Lower lobe of right lung (tissue), 2 donors: ENCODE measurements at places on chromosomes 12 and 14.

DNA sequence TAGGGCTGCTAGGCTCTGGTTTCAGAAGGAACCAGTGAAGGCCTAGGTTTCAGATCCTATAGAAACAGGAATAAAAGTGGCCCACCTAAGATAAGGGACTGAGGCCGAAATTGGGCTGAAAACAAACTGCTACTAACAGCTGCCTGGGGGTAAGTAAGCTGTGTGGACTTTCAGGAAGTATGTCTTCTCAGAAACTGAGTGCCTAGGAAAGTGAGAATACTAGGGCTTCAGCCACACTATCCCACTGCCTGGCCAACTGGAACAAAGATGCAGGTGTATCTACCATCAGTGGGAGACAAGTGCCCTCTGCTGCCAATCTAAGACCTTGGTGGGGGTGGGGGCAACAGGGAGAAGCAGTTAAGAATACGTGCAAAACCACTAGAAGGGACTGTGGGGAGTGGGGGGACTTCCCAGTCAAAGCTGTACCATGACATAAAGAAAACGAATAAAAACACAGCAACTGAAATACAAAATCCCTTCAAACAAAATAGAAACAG, 82.5 kb downstream of the MED13L start:
- no peak for DNase-seq

GRCh38 chr12:75750716-75751306, 239.4 kb upstream of the KRR1 start:
- no peak for DNase-seq

DNA sequence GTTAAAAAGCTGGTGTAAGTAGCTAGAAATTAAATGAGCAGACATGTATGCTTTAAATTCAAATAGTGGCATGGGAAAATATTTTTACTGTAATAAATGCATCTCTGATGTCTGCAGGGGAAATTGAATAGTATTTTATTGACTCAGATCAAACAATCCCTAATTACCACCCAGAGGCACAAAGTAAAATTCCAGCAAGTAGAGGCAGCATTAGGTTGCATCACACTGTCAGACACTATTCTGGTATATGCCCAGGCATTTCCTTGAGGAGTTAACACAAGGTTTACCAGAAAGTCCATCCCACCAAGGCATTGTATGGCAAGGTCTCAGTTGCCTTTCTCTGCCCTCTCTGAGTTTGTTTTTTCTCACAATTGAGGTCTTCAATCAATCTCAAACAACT, 201.6 kb upstream of the KITLG start:
- no peak for DNase-seq

GRCh38 chr14:90409209-90409730, 12.4 kb downstream of the CALM1 start:
- no peak for DNase-seq

GRCh38 chr14:38578278-38578681, 322.4 kb upstream of the CLEC14A start:
- DNase-seq, result no peak

- DNase-seq, result no peak
Measured at GRCh38 chr14:57346741-57347140, 43.6 kb upstream of the NAA30 start.

GRCh38 chr14:37061697-37062096, 110.7 kb downstream of the SLC25A21 start:
- no peak for DNase-seq

- DNase-seq, result peak; percentile 77
Measured at GRCh38 chr12:546920-547845, 87.4 kb downstream of the B4GALNT3 start.

- no peak for DNase-seq
Measured at GRCh38 chr14:77610553-77610952, 5.9 kb downstream of the SPTLC2 start.

DNA sequence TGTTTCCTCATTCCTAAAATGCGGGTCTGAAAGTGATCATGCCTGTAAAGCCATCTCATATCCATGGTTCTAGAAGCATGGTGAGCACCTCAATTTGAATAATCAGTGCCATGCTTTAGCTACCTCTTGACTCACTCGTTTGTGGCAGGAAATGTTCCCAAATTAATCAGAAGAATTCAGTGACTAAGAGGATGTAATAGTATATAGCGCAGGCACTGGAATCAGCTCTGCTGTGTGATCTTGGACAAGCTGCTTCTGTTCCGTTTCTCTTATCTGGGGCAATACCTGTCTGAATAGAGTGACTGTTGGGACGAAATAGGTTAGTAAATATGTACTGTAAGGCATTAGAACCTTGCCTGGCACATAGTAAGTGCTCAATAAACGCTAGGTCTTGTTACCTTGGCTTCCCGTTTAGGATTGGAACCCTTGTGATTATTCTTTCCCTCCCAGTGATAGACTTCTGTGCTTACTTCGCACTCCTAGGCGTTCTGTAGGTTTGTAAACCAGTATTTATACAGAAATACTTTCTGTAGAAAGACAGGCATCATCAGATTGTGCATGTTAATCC, 820 bp upstream of the SMAGP start:
- DNase-seq, result no peak

DNA sequence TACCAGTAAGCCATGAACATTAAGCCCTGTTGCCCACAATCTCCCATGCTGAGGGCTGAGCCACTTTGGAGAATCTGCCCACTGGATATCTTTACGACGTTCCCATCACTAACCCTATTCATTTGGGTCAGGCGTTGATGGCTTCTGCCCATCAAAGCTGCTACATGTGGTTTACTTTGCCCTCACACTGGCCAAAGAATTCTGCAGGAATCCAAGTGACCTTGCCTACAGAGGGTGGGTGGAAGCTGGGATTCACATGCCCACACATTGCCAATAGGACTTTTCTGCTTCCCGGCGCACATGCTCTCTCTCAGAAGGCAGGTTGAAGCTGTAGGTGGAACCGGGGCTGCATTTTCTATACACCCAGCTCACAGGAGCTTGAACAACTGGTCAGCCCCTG, 28.3 kb downstream of the OAS2 start:
- no peak for DNase-seq

DNA sequence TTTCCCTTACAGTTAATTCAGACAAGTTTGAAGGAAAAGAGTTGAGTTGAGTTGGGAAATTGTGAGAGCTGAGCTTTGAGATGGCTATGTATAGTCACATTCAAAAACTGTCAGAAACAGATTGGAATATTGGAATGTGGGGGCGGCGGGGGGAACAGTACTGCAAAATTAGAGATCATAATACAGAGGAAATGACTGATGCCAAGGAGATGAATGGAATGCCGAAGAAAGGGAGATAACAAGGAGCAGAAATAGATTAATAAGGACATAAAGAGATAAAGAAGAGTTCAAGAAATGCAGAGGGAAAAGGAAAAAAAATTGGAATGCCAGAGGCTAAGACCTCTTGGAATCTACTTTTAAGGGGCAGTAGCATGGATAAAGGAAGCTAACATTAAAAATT, 3.2 kb upstream of the OR4K5 start:
- no peak for DNase-seq

GRCh38 chr12:131473741-131474709, 236.9 kb upstream of the SFSWAP start:
- DNase-seq, result no peak

DNA sequence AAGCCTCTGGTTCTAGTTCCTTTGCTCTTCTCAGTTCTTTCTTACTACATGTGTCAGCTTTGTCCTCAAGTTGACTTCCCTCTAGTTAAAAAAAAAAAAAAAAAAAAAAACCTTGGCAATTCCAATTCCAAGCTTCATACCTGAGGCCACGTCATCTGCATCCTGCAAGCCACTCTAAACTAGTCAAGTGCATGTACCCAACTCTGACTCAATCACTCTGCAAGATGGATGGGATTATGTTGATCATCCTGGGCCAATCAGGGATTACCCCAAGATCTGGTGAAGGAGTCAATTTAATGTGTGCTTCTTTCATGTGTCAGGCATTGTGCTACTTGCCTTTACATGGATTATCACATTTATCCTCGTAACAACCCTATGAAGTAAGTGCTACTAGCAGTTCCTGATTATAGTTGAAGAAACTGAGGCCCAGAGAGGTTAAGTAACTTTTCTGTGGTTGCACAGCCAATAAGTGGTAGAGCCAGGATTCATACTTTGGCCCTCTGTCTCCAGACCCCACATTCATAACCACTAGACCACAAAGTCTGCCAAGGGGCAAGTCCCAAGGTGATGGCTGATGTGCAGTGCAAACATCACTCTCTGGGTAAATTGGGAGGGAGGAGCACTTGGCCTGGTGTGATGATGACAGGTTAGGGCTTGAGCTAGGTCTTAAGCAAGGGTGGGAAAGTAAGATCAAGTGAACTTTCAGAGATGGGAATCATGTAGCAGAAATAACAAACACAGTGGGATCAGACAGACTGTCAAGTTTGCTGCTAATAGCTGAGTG, 17.3 kb upstream of the CCND2 start:
- DNase-seq, result no peak

GRCh38 chr12:95634622-95635621, 83.6 kb upstream of the USP44 start:
- no peak for DNase-seq

GRCh38 chr14:98819132-98819866, 452.7 kb downstream of the BCL11B start:
- DNase-seq, result no peak

GRCh38 chr12:17588968-17589367, 501.0 kb downstream of the RERGL start:
- no peak for DNase-seq

GRCh38 chr14:24151404-24152080, 4.2 kb downstream of the RNF31 start:
- DNase-seq, result no peak

GRCh38 chr14:99393059-99393655, 87.5 kb downstream of the SETD3 start:
- DNase-seq, result no peak

DNA sequence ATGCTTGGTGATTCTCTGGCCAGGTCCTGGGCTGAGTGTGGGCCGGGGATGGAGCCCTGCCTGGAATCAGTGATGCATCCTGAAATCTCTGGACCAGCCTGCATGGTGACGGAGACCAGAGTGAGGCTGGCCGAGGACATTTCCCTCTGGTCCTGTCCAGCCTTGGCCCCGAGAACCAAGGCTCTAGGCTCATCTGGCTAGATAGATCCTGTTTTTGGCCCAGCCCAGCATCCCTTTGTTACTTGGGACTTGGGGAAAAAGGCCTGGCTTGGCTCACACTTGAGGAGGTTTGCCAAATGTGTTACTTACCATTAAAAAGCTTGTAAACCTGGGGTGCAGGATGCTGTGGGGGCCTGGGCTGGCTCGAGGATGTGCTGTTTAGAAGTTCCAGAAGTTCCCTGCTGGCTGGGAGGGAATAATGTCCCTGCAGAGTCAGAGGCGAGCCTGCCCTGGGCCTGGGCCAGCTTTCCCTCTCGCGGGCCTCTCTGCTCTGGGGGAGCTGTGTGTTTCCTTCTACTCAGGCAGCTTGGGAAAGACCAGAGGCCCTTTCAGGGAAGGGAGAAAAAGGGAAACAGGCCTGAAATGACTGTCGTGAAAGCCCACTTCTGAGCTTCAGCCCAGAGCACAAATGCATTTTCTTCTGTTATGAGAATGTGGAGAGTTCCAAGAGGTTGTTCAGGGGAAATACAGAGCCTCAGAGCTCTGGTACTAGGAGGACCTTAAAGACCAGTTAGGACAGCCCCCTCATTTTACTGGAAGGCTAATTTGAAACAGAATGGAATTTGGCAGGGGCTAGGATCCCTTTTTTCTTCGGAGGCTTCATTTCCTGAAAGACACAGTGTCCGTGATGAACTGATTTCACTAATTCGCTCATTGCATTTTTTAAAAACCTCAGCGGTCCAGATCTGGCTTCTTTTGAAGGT, 47.2 kb upstream of the CTDSP2 start:
- DNase-seq, result peak; percentile 88

DNA sequence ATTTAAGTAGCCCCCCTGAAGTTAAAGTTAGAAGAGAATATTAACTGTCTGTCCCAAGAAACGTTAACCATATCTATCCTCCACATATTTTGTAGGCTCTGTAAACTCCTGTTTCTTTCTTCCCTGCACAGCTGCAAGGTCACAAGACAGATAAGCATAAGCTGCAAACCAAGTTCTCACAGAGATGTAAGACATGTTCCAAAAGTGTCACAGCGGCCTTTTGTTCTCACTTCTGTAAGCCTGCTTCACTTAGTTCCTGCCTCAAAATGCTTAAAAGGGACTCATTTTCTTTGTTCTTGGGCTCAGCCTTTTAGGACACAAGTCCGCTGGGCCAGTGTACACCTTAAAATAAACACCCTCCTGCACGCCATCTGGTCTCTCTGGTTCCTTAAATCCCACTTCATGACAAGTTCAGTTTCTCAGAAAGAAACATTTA, 3.2 kb downstream of the RNASE1 start:
- DNase-seq, result no peak

- DNase-seq, result no peak
Measured at GRCh38 chr12:104199964-104200363, 15.6 kb upstream of the TXNRD1 start.

GRCh38 chr12:85644508-85644907, 191.7 kb downstream of the RASSF9 start:
- DNase-seq, result no peak

DNA sequence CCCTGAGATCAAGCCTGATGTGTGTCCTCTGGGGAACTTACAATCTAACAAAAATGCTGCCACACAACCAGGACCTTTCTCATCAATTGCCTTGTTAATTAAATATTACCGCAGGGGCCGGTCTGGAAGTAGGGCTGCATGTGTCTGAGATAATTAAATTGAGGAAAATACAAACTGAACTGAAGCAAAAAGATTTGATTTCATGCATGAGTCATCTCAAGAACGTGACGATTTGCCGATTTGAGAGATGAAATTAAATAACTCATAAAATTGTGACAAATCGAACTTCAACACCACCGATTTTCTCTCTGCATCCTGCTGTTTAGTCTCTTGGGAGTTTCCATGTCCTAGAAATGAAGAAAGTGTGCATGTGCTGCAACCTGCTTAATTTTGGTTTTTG, 94.6 kb upstream of the DAAM1 start:
- DNase-seq, result no peak

- DNase-seq, result peak; percentile 70
Measured at GRCh38 chr12:51922762-51923505, 15.6 kb downstream of the ACVRL1 start.

DNA sequence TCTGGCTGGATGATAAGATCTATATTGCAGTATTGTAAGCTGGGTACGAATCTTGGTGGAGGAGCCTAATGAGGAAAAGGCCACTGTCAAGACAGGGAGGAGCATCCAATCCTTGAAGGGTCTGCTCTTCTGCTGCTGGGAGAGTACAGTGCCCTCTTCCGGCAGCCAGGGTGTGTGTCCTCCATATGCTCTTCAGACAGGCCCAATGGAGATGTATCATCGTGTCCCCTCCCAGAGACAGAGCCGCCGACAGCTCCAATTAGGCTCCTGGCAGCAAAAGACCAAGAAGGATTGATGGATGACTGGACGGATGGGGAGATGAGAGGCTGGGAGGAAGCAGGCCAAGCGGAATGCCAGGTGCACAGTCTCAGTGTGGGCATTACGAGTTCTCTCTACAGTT, 51.6 kb upstream of the PIWIL1 start:
- no peak for DNase-seq

GRCh38 chr12:51529651-51529970, 61.4 kb upstream of the SCN8A start:
- DNase-seq, result no peak

- no peak for DNase-seq
Measured at GRCh38 chr12:124836759-124837158, 26.9 kb downstream of the SCARB1 start.
